Spinal cord (tissue), 10 donors: ENCODE measurements at places on chromosomes 12 and 14.

DNA sequence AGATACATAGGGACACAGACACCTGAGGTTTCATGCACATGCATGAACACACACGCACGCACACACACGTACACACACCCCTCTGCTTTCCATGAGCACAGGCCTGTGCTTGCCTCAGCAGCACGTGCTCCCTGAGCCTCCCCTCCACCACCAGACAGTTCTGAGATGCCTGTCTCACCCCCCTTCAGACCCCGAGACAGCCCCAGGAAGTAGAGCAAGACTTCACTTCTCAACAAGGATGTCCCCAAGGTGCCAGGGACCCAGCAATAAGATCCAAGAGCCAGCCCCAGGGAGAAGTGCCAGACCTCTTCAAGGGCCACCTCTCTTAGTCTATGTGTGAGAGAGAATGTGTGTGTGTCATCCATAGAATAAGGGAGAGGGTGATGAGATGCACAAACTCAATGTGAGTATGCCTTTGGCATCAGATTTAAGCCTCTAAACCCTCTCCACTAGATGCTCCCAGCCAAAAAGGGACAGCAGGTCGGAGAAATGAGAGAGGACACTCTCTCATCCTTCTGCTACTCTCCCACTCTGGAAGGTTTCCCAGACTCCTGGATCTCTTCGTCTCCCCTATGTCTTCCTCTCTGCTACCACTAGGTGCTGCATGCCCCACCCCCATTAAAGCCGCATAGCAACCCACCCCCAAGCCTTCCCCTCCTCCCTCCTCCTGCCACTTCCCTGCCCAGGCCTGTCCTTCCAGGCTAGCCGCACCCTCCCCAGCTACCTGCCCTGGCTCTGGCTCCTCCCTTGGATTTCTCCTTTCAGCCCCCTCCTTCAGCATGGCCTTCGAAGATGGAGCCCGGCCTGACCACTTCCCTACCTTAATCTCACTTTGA lies 7.7 kb downstream of the RARG start:
- no peak for DNase-seq

DNA sequence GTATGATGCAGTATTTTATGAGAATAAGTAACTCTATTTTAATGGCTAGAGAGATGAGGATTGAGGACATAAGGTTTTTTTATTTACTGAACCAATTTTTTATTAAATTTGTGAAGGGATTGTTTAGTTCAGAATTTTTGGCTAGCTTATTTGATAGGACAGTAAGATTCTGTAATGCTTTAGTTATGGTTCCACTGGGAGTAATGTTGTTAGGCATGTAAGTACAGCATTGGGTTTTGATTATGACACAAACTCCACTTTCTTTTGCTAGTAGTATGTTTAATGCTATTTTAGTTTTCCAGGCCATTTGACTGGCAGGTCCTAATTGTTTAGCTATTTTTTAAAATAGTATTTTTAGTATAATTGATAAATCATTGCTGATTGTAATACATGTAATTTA lies 33.8 kb upstream of the LRRC10 start:
- no peak for DNase-seq

DNA sequence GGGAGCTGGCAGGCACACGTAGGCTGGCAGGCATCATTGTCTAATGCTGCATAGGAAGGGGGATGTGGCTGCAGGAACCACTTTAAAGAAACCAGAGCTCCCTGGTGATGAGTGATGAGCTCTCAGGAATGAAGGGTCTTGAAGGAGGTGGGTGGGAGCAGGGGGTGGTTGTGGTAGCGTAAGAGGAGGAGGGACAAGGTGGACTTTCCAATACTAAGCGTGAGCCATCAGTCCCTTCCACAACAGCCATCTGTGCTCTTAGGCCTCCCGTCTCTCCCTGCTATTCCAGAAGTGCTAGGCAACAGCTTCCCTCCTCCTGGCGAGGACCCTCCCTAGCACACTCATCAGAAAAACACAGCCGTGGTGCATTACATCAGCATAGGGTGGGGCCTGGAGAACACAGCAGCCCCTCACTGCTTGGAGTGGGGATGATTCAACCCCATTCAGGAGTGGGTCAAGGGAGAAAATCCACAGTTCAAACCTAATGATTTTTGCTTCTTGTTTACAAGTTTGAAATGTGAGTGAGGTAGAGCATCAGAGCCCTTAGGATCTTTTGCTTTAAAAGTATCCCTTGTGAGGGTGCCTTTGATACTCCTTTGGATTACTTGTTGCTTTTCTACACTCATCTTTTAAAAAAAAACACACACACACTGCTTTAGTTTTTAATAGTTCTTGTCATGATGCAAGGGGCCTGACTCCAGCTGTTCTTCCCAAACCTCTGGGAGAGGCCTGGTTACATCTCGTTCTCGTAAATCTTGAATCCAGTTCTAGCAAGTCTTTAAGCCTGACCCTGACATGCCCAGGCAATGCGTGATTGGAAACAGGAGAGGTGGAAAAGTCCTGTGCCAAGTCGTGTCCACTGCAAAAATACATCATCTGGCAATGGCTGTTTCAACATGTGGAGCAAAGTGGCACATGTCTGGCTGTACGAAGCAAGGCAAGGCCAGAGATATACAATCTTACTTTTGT lies 356.4 kb upstream of the DDHD1 start:
- DNase-seq: no peak

DNA sequence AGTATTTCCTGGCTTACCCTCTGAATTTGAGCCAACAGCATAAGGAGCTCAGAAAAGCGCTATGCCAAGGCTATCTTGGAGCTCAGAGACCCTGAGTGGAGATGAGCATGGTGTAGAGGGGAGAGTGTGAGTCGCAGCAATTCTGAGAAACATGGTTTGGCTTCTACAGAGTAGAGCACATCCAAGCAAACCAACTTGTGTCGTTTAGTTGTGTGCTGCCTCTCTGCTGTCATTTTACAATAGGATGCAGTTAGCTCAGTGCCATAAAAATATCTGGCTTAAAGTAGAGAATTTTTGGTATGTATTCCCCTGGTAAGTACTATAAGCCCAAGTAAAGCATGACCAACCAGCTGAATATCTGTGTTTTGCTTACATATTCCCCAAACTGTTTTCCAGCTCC lies 249.2 kb downstream of the TRHDE start:
- no peak for DNase-seq

- DNase-seq: no peak
Measured at GRCh38 chr14:61877035-61877390, 114.8 kb downstream of the SNAPC1 start.

DNA sequence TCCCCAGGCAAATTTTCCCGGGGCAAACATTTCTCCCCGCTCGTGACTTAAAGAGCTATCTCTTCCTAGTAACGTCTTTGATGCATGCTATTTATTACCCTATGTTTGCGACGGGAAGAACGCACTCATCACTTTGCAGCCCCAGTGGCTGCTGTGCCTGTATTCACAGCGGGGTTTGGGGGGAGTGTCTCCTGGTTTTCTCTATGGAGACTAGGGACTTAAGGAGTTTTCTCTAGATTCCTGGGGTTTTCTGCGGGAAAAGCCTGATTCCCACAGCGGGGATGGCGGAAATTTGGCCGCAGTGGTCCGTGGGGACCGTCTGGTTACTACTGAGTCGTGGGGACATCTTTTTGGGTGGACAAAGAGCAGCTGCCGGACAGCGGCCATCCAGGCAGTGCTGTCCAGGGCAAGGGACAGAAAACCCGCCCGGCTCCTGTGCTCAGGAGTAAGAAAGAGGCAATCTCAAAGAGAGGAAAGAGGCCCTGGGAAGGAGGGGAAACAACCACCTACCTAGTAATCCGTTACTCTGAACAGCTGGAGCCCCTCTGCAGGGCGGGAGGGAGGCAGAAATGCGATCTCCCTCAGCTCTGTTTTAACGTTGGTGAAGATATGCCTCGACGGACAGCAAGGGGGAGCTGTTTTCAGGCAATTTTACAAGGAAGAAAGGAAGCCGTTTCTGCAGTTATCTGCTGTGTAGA lies 771 bp upstream of the AVPR1A start:
- peak; percentile 28 for DNase-seq

GRCh38 chr12:12791756-12792369 lies 6.4 kb downstream of the APOLD1 start:
- DNase-seq: no peak

- DNase-seq: no peak
Measured at GRCh38 chr12:100674036-100674888, 100.8 kb downstream of the GAS2L3 start.

DNA sequence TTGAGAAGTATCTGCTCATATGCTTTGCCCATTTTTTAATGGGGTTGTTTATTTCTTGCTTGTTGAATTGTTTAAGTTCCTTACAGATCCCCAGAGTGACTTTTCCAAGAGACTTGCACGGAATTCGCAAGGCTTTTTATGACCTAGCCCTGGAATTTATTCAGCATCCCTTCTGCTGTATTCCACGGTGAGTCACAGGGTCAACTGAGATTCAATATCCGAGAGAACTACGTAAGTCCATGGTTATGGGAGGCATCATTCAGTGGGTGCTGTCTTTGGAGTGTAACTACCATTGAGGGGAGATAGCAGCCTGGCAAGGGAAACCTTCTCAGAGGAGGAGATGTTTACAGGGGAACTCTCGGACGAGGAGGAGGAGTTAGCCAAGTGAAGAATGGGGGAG lies 20.9 kb upstream of the GPRC5A start:
- no peak for DNase-seq
